ENCODE measurements at places on chromosomes 3 and 15.

DNA sequence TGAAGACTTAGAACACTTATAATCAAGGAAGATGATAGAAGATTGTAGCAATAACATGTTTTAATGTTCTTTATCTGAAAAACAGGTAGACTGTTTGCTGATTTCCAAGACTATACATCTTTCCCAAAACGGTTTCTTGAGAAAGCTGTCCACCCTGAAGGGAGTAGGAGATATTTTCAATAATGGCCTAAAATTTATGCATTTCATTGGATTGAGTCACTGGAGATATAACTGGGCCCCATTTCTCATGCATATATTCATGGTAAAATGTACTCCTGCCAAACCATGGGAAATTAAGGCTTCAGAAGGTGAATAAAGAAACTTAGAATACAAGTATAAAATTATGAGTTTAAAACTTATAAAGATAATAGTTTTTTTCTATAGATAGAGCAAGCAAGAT lies 143.9 kb downstream of the LSAMP start:
- DNase-seq = no peak

GRCh38 chr15:37370941-37371340 lies 270.6 kb upstream of the MEIS2 start:
- no peak for DNase-seq

DNA sequence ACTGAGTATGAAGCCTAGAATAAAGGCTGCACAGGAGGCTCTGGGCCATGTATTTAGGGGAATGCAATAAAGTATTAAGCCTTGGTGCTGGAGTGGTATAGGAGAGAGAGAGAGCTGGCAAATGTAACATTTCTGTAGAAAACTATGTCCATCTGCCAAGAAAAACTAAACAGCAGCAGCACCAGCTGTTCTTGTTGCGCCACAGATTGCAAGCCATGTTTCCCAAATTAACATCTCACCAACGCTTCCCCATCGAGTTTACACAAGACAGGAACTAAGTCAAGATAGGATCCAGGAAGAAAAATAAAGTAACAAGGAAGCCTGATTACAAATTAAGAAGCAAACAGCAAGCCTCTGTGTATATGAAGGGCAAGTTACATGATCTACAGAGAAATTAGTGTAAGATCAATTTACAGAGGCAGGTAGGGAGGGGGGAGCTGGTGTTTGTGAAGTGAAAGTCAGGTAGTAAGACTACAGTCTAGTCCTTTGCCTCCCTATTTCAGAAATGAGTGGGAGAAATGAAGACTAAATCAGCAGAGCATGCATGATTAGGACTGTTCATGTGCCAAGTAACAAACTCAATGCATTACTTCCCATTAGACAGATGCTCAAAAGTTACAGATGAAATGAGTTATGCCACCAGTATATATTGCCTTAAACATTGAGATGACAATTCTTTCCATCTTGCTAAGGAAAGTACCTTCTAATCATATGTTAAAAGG lies 900.5 kb downstream of the EPHA3 start:
- peak; percentile 66 for DNase-seq

- DNase-seq = no peak
Observed at GRCh38 chr15:31497838-31498237, 171.2 kb downstream of the KLF13 start.

DNA sequence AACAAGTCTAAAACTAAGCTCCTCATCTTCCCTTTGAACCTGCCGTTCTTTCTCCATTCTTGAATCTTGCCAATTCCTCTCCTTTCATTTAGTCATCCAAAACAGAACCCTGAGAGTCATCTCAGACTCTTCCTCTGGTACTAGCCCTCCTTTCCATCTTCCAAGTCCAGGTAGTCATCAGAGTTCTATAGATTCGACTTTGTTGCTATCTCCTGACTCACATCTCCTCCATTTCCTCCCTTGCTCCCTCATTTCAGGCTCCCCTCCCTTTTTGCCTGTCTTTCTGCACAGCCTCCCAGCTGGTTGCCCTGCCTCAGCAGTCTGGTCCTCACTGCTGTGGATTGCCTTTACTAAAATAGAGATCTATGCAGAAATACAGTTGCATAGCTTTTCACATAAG lies 4.7 kb downstream of the ATG7 start:
- no peak for DNase-seq

GRCh38 chr3:69143612-69144011 lies 21.2 kb upstream of the LMOD3 start:
- no peak for DNase-seq

DNA sequence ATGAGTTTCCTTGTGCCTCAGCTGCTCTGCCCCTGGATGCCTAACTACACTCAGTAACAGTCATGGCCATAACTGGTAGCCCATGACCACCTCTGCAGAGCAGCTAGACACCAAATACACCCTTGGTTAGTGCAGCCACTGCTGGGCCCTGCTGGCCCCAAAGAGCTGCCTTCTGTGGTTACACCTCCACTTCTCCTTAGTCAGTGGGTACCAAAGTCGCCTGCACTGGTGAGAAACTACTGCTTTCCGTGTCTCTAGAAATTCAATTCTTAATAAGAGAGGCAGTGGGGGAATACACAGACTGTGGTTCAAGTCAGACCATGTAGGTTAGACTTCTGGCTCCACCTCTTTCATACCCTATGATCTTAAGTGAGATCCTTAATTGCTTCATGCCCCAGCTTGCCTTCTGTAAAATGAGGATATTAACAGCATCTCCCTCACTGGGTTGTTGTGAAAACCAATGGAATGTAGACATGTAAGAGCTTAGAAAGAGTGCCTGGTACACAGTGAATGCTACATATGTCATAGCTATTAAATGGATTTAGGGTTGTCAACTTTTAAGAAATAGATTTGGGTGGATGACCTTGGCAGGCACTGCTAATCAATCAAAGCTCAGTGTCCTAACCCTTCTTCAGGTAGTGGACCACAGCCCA lies 18.2 kb downstream of the HEG1 start:
- no peak for DNase-seq

DNA sequence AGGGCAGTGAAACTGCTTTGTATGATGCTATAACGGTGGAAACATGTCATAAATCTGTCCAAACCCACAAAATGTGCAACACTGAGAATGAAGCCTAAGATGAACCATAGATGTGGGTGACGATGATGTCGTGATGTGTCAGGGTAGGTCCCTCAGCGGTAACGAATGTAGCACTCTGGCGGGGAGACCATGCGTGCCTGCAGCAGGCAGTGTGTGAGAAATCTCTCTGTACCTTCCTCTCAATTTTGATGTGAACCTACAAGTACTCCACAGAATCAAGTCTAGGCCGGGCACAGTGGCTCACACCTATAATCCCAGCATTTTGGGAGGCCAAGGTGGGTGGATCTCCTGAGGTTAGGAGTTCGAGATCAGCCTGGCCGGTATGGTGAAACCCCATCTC lies 268.2 kb upstream of the LYSMD4 start:
- no peak for DNase-seq

GRCh38 chr3:143222505-143222904 lies 102.9 kb downstream of the CHST2 start:
- DNase-seq = no peak

- peak; percentile 69 for DNase-seq
Observed at GRCh38 chr15:38054488-38054887, 120.0 kb downstream of the TMCO5A start.

GRCh38 chr3:106688464-106688863 lies 688.8 kb upstream of the CCDC54 start:
- peak; percentile 93 for DNase-seq

- no peak for DNase-seq
Observed at GRCh38 chr3:50479523-50479922, 23.9 kb downstream of the CACNA2D2 start.

DNA sequence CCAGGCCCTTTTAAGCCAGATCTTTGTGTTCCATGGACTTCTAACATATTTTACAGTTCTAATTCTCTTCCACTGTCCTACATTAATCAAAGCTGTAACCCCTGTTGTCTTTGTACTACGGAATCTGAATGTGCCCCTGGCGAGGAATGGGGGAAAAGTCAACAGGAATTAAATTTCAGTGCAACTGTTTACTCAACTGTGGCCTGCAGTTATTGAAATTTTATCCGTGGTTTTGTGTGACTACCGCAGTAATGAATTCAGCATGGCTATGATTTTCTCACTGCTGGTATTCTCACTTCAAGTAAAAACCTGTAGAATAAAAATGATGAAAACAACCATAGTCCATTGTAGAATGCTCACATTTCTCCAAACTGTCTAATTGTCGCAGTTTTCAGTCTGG lies 388.0 kb downstream of the FOXP1 start:
- DNase-seq = peak; percentile 67

GRCh38 chr3:123481071-123481470 lies 32.2 kb upstream of the ADCY5 start:
- DNase-seq = no peak

- DNase-seq = no peak
Observed at GRCh38 chr3:126748701-126749546, 44.9 kb downstream of the CHCHD6 start.

- no peak for DNase-seq
Observed at GRCh38 chr15:62553911-62554563, 389.0 kb upstream of the C2CD4B start.

GRCh38 chr3:138591392-138591791 lies 2.7 kb downstream of the CEP70 start:
- DNase-seq = no peak

GRCh38 chr3:125128861-125129501 lies 73.2 kb upstream of the HEG1 start:
- DNase-seq = peak; percentile 92

- DNase-seq = no peak
Observed at GRCh38 chr15:80031841-80032240, 27.6 kb upstream of the ZFAND6 start.

DNA sequence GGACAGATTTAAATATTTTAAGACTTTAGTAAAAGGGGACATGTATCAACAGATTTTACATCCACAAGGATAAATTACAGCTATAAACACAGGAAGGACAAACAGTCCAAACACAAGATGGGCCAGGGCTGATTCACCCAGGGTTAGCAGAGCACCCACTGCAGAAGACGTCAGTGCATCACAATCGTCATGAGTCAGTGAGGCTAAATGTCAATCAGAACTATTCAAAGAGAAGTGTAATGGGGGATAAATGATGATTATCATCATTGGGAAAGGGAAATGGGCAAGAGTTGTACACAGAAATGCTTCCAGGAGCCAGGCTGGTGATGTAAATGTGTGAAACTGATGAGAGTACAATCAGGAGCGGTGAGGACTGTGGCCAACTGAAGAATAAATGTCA lies 226.8 kb downstream of the PLCL2 start:
- DNase-seq = peak; percentile 74

DNA sequence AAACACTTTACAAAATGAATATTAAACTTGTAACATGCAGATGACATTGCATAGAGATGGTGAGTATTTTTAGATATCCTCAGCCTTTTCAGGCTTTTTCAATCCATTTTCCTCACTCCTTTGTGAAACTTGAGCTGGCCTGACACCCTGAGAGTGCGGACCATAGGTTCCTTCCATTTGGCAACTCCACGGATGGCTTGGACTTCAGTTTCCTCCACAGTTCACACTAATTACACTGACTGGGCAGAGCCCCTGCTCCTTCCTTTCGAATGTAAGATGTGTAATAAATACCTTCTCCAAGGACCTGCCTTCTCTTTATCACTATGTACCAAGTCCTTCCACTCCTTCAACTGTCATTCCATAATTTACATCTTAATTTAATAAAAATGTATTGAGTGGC lies 141.7 kb upstream of the LRIG1 start:
- DNase-seq = no peak

- no peak for DNase-seq
Observed at GRCh38 chr3:127985655-127986225, 66.5 kb upstream of the SEC61A1 start.

DNA sequence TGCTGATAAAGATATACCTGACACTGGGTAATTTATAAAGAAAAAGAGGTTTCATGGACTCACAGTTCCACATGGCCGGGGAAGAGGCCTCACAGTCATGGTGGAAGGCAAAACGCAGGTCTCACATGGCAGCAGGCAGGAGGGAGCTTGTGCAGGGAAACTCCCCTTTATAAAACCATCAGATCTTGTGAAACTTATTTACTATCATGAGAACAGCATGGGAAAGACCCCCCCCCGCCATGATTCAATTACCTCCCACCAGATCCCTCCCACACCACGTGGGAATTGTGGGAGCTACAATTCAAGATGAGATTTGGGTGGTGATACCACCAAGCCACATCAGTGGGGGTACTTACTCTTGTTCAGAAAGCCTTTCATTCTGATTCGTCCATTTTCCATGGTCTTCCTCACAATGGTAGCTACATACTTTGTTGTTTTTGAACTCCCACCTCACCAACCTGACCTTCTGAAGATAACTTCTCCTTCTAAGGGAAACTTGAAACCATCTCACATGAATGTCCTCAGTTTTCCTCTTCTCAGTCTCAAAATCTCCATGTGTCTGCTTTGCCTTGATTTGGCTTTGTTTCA lies 275.6 kb upstream of the PROK2 start:
- no peak for DNase-seq

GRCh38 chr15:67208396-67208795 lies 46.1 kb downstream of the AAGAB start:
- DNase-seq = no peak

- no peak for DNase-seq
Observed at GRCh38 chr3:194176274-194176991, 40.5 kb downstream of the HES1 start.

GRCh38 chr3:25288413-25288812 lies 139.7 kb upstream of the RARB start:
- no peak for DNase-seq

- no peak for DNase-seq
Observed at GRCh38 chr15:77992356-77993222, 84.9 kb downstream of the TBC1D2B start.

- peak; percentile 94 for DNase-seq
Observed at GRCh38 chr3:46646700-46647099, 34.4 kb downstream of the FAM240A start.

GRCh38 chr3:139105154-139105702 lies 60.5 kb upstream of the PRR23C start:
- no peak for DNase-seq

DNA sequence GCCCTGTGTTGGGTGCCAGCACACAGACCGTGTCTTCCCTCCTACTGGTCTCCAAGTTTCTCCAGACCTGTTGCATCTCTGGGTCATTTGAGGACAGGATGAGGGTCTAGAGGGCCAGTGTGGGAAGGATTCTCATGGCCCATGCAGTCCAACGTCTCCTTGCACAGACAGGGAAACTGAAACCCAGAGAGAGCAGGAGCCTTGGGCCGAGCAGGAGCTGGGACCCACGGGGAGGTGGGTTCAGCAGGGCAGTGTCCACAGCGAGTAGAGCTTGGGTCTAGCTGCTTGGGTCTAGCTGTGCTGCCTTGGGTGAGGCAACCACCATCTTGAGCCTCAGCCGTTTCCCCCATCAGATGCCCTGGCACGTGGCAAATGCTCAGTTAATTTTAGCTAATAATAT lies 32.3 kb downstream of the HDAC11 start:
- no peak for DNase-seq

GRCh38 chr3:59467476-59467875 lies 417.7 kb upstream of the CFAP20DC start:
- no peak for DNase-seq

DNA sequence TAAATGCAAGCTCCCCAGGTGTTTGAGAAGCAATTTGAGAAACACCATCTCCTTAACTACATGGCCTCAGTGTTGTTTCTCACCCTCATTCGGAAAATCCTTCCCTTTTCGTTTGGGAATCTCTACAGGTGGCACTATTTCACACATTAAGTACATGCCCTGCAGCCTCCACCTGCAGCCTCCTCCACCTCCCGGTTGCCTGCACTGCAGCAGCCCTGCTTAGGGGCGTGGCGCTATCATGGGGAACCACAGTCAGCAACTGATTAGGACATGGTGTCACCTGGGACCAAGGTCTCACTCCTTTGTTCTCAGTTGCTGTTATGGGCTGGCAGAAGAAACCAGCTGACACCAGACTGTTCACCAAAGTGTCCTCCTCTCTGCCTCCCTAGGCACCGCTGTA lies 11.7 kb upstream of the ZNF774 start:
- DNase-seq = no peak
